ENCODE measurements at places on chromosomes 7 and 10.

DNA sequence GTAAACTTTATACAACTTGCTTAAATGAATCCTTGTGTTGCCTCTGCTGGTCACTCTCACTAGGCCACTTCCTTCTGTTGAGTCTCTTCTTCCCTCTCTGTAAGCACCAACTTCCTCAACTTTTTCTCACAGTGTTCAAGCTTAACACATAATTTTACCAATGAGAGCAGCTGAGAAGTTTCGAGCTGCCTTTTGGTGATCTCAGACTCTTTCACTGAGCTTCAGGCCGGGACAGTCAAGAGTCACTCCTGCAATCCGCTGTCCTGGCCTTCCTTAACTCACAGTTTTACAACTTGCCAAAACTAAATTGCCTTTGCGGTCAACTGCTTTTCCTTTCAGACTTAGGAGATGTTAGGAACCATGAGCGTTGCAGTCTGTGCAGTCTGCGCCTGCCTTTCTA lies 47.4 kb downstream of the PRPF18 start:
- DNase-seq: no peak

- DNase-seq: no peak
These were observed 6.7 kb downstream of the EIF4H start for GRCh38 chr7:74180866-74181265.

GRCh38 chr7:7521259-7521658 lies 14.4 kb downstream of the COL28A1 start:
- no peak for DNase-seq

DNA sequence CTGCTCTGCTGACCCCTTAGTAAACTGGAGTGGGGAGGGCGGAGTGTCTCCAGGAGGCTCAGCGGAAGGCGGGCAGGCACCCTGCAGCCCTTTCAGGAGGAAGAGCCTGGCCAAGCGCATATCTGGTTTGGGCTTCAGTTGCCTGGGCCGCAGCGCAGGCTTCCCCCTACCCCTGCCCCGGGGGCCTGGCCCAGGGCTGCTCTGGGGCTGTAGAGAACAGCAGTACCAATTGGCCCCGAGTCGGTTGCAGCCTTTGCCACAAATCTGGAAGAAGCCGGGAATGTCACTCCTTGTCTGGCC lies 28.1 kb upstream of the JAKMIP3 start:
- no peak for DNase-seq

GRCh38 chr10:129717816-129718547 lies 246.1 kb downstream of the EBF3 start:
- no peak for DNase-seq

DNA sequence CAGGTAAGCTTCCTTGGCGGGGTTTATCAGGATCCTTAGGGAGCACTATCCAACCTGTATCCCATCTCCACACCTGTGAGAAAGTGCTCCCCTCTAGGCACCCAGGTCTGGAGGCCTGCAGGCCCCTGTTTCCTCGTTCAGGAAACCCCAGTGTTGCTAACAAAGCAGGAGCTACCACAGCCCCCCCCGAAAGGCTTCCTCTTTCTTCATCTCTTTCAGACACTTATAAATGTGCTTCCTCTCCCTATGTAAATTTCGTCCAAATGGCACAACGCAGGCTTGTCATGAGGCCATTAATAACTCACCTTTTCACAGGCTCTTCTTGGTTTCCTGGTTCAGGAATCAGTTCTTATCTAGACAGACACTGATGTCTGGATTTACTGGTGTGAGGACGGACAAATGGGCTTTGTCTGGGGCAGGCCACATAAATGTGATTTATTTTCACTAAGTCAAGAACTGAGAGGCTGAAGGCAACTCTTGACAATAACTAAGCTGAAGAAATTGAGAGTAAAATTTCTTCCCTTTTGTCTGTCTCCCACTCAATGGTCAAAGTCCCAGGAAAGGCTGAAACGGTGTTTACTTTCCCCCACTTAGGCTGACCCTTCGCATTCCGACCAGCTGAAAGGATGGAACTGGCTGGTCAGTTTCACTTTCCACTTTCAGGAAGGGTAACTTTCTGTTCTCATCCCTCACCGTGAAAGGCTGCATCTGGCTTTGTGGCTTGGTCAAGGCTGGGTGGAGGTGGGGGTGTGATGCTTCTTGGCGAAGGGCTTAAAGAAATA lies 46.8 kb downstream of the PIK3AP1 start:
- DNase-seq: no peak

DNA sequence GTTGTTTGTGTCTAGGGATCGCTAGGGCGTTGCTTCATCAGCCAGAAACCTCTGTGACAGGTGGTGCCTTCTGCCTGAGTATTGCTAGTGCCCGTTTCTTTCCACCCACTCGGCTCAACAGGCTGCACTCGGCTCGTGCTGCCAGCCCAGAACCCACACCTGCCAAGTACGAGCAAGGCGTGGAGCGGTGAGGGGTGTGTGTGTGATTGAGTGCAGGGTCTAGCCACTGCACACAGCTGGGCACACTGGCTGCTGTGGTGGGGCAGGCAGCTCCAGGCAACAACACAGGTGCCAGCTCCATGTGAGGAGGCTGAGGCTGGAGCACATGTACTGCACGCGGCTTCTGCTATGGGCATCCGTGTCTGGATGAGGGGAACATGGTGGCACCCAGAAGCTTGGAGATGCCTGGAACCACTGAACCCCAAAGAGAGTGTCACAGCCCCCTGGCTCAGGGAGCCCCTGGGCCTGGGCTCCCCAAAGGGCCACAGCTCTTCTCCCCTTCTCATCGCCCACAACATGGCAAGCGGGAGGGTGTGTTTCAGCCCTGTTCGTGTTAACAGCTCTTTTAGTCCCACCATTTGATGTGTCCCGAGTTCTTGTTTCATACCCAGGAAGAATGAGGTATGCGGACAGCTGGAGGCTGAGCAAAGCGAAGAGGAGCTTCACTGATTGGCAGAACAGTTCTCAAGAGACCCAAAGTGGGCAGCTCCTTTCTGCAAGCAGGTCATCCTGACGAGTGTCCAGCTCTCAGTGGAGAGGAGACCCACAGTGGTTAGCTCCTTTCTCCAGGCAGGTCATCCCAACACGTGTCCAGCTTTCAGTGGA lies 78.1 kb downstream of the HDAC9 start:
- DNase-seq: no peak

GRCh38 chr7:22591271-22591670 lies 91.3 kb upstream of the STEAP1B start:
- DNase-seq: no peak
